Activated naive CD4-positive, alpha-beta T cell treated with Interleukin-2 at 50 U/mL for 16 hours (primary cell): ENCODE measurements at places on chromosomes 11 and 22.

- no peak for DNase-seq
Observed at GRCh38 chr11:76626266-76626665, 44.3 kb downstream of the LRRC32 start.

- DNase-seq, result no peak
Observed at GRCh38 chr11:41284354-41284753, 175.1 kb downstream of the LRRC4C start.

- no peak for DNase-seq
Observed at GRCh38 chr22:44892243-44892642, 117.6 kb downstream of the PHF21B start.

DNA sequence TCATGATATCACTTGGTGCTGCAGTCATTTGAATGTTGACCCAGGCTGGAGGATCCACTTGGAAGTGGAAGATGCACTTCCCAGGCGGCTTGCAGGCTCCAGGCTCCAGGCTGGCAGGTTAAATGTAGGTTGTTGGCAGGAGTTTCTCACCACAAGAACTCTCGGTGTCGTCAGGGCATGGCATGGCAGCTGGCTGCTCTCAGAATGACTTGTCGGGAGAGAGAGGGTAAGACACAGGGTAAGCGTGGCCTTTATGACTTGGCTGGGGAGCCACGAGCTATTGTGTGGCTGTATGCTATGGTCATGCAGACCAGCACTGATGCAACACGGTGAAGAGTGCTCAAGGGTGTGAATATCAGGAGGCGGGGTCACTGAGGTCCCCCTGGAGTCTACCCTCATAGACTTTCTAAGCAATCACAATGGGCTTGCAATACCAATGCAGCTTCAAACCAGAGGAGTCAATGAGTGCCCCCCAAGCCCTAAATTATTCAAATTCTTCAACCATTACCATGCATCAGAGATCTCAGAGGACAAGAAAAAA lies 1027.7 kb downstream of the OPCML start:
- no peak for DNase-seq

GRCh38 chr11:1228101-1228821 lies 5.4 kb downstream of the MUC5B start:
- no peak for DNase-seq

GRCh38 chr11:75777461-75778110 lies 9.0 kb downstream of the DGAT2 start:
- no peak for DNase-seq

DNA sequence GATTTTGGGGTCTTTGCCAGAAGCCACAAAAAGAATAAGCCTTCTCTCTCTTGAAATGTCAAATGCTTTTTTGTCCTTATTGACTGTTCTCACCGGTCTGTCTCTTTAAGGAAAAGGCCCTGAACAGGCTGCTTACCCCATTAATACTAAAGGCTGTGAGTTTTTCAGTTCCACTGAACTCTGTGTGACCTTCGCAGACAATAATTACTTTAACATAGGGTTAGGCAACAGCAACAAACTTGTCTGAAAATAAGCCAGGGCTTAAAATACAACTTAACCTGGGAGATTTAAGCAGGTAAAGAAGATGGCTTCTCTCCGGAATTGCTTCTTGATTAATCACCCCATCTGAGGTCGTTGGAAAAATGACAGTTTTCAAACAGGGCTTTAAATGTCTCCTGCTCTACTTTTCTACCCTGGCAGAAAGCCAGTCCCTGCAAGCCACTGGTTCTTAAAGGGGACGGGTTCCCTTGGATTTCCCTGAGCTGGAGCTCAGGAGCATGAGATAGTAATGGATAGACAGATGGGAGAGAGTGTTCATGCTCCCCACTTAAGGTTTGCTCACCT lies 69.4 kb downstream of the ARL14EP start:
- DNase-seq, result no peak

DNA sequence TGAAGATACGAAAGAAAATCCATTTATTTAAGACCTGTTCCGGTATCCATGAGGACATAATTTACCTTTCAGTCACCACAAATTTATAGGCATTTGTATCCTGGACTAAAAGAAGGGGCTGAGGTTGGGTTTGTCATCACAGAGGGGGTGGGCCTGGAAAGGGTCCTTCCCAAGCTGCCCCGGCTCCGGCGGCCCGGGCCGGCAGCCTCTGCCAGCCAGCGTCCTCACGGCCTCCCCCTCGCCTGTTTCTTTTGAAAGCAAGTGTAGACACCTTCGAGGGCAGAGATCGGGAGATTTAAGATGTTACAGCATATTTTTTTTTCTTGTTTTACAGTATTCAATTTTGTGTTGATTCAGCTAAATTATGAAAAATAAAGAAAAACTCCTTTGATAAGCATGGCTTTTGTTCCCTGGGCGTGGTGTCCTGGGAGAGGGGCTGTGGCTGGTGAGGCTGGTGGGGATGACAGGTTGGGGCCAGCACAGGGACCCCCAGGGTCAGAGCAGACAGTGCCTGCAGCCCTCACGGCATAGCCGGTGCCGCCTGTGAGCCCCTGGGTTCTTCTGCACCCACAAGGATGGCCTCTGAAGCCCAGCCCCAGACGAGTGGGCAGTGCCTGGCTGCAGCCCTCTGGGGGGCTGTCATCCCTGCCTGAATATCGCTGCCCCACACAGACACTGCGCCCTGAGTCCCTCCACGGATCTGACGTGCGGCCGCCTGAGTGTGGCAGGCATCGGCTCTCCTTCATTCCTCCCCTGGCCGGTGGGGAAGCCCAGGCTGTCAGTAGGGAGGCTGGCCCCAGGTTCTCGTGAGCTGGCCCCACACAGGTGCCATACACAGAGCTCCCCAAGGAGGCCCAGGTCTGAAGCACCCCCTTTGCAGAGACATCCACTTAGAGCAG lies 1075.9 kb downstream of the BRD1 start:
- DNase-seq, result no peak

GRCh38 chr11:109668973-109669634 lies 247.1 kb downstream of the C11orf87 start:
- DNase-seq, result no peak

DNA sequence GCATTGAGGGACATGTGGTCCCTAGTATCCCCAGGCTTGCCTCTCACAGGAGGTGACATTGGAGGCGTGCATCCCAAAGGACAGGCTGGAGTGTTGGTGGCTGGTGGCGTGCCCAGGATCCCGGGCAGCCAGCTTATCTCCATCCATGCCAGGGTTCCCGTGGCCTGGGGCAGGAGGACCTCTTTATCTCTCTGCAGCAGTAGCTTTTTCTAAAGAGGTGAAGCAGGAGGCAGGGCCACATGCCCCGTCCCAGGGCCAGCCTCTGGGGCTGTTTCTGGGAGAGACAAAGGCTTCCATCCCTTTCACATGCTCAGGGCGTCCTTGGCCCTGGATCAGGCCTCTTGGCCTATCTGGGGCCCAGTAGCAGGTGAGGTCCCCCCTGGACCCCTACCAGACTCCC lies 19.7 kb downstream of the PARVG start:
- no peak for DNase-seq

DNA sequence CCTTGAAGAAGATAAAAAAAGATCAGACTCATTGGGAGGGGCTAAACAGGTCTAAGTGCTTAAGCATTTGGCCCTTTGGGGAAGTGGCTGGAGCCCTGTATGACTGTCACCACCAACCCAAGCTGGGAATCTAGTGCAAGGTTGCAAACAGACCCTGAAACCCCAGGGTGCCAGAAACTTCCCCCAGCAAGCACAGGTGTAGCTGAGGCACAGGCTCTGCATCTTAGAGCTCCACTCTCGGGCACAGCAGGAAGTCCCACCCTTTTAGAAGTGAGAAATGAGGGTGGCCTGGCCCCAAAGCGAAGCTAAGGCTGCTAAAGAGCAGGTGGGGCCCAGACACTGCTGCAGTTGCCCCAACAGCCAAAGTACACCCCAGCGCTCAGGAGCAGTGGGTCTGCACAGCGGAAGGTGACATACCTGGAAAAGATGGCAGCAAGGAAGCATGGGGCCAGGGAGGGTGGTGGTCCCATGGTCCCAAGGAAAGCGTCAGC lies 5.8 kb upstream of the KDM2A start:
- DNase-seq, result no peak

GRCh38 chr11:108008656-108009496 lies at the start of gene CUL5:
TSS of gene CUL5 (plus strand) at chr11:108008898. CDS start at chr11:108009349, 451 bp downstream.
- peak; percentile 92 for DNase-seq

GRCh38 chr22:32336121-32336603 lies 21.5 kb upstream of the RFPL3 start:
- DNase-seq, result no peak

GRCh38 chr22:39690881-39691605 lies 120.5 kb downstream of the CACNA1I start:
- DNase-seq, result peak; percentile 15

- DNase-seq, result no peak
Observed at GRCh38 chr11:134533511-134533910, 121.5 kb upstream of the B3GAT1 start.

DNA sequence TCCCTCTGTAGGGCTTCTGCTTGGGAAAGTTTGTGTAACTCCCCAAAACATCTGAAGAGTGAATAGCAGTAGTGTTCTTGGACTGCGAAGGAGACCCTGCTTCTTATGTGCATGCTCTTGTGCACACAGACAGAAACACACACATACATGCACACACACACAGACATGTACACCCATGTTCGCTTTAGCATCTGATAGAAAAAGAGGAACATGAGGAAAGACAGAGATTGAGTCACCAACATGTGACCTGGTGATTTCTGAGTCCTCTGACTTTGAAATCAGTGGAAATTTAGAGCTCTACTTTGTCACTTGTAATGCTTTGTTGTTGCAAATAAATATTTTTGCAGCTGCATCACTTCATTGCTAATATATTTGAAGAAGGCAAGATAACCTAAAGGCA lies 23.8 kb downstream of the CD44 start:
- DNase-seq, result no peak
